ENCODE measurements at places on chromosomes 6 and 20.

- no peak for DNase-seq
Observed at GRCh38 chr6:158003910-158004700, 22.4 kb downstream of the SYNJ2 start.

DNA sequence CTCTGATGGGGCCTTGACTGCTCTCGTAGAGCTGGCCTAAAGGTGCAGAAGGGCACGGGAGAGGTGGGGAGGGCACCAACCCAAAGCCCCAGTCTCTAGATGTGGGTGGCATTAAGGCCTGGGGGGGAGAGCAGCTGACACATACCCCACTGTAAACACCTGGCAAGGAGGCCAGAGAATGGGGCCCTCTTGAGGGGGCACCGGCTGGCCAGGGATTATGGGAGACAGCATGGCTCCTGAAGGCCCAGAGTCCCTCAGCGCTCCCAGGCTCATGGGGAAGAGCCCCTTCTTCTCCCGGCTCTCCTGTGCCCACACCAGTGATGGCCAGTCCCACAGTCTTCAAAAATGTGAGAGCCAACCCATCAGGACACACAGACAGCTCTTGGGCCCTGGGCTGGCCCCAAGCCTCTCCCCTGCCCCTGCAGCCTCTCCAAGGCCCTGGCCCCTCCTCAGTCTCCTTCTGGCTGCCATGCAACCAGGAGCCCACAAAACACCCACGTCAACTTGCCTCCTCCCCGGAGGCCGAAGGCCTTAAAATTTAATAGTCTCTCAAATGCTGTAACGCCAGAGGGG is 58.2 kb upstream of the FOXP4 start:
- DNase-seq, result no peak

GRCh38 chr20:17109307-17109706 is 117.5 kb upstream of the PCSK2 start:
- no peak for DNase-seq

DNA sequence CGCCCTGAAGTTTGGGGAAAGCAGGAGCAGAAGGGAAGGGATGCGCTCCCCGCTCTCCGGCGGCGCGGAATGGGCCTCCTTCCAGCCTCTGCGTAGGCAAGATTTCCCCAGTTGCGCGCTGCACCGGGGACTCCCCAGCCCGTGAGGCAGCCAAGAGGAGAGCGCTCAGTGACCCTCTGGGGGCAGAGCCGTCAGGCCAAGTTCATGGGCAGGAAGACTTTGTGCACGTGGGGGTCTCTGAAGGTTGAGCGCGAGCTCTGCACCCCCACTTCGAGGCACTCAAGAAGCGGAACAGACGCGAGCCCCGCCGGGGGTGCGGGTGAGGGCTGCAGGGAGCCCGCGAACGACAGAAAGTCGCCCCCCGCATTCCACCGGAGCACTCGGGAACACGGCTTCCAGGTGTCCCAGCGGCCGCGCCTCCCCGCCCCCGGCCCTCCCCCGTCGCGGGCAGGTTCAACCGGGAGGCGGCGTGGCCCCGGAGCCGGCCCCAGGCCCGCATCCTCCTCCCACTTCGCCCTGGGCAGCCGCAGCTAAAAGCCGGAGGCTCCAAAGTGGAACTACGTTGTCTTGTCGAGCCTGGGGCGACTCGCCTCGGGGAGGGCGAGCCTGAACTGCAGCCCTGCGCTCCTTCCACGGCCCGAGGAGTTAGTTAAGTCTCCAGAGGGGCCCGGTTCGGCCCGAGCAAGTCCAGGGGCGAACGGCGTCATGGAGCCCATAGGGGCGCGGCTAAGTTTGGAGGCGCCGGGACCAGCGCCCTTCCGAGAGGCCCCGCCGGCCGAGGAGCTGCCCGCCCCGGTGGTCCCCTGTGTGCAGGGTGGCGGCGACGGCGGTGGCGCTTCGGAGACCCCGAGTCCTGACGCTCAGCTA is at the start of gene PPP1R3G:
Gene PPP1R3G (plus strand): TSS at position 561 of the 867 bp plus-strand sequence. CDS start 145 bp downstream, at position 706.
- peak; percentile 85 for DNase-seq

DNA sequence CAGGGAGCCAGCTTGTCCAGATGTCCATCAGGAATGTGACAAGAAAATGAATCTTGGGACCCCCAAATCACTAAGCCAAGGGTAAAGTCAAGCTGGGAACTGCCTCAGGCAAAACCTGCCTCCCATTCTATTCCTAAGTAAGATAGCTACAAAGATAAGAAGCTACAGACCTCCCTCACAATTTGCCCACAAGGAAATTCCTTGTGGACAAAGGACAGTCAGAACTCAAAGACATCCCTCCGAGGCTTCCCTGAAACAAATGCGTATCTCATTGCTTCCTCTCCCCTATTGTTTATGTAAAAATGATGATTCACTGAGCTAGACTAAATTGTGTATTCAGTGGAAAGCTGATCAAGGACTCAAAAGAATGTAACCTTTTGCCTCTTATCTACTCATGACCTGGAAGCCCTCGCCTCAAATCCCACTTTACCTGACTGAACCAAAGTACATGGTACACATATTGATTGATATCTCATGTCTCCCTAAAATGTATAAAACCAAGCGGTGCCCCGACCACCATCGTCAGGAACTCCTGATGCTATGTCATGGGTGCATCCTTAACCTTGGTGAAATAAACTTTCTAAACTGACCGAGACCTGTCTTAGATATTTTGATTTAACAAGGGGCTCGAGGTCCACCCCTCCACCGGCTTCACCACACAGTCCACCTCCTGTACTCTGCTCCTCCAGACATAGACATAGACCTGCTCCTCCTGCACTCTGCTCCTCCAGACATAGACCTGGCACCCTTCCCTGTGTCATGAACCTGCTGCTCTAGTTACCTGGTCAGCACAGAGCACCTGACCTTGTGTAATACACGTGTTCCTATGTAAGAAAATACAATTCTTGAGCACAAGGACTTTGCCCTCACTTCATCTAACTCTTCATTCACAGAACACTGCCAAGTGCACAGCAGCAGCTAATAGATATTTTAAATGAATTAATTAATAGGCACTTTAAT is 81.4 kb downstream of the WDR27 start:
- DNase-seq, result no peak

DNA sequence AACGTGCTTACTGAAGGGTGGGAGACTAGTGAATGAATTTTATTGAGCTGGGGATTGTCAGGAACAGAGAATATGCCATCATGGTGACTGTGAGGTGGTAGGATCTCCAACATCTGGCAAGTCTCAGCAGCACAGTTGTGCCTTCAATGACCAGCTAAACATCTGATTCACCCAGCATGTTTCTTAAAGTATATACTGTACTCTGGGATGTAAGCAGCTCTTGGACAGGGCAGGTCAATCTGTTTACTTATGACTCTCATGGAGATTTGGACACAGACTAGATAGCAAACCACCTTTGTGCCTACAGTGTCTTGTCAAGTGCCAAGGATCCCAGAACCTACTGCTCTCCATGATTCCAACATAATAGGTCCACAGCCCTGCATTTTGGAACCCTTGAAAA is 801.0 kb upstream of the CITED2 start:
- DNase-seq, result no peak

DNA sequence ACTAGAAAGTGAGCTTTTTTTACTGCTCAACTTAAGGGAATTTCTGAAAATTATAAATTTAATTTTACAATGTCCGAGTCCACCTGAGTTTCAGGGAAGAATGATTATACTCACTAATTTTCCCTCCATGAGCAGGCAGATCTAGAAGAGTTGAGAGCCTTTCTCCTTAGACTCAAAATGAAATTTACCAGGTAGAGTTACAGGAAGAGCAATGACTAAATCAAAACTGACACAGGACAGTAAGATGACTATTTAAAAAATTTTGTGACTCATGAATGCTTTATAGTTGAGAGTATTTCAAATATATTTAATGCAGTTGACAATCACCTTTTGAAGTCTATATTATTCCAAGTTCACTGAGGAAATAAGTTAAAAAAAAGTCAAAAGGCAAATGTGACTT is 198.1 kb upstream of the NRSN1 start:
- DNase-seq, result no peak

DNA sequence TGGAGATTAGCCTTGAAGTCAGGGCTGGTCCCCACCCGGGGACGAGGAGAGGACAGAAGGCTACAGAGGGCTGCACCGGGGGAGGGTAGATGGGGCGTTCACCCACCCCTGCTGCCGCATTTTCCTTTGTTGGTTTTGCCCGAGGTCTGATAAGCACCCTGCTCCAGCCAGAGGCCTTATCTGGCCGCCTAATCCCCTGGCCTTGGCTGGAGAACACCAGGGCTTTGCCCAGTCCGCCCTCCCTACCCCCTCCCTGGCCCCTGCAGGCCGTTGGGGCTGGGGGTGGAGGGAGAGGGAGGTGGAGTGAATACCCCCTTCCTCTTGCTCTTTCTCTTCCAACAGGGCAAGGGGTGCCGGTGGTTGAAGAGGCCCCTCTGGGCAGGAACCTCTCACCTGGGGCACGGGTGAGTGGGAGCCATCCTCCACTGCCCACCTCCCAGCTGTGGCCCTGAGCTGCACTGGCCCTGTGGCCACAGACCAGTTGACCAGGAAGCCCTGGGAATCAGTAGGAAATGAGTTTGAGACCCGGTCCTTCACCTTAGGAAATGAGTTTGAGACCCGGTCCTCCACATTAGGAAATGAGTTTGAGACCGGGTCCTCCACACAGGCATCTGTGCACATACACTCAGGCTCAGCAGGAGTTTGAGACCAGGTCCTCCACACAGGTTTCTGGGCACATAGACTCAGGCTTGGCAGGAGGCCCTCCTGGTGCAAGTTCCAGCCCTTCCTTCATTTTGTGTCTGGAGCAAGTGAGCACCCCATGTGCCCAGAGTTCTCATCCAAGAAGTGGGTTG is 12.0 kb upstream of the GATA5 start:
- no peak for DNase-seq

Measured in muscle of leg (tissue), 16 donors.